ENCODE measurements at places on chromosomes 13 and 19. TPM values are rescaled to one million over a fixed set of nuclear protein-coding genes. Genes with fewer than 3 reads are reported as not detected.

DNA sequence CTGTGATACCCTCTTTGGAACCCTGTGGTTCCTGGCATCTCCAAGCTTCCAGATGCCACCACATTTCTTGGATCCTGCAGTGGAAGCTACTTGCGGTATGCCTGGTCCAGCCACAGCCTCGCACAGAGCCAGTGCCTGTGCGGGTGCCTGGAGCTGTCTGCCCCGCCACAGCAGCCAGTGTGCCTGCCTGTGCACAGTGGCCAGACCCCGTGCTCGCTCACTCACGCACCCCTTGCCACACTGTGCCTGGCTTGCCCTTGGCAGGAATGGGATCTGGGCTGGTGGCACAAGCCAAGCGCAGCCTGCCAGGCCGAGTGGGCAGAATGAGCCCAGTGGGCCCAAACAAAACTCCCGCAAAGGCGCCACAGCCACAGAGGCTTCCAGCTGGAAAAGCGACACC lies 26.2 kb downstream of the POMP start:
- H3K27ac ChIP-seq, result no peak overlapping the region
- H3K4me1 ChIP-seq, result no peaks in the 10 kb centered on the region
- H3K36me3 ChIP-seq, result peaks cover 3% of the 10 kb centered on the region
- no peak for DNase-seq
- H3K27me3 ChIP-seq, result no peaks in the 10 kb centered on the region

GRCh38 chr13:100362371-100362770 lies 226.2 kb downstream of the GGACT start:
- H3K4me3 ChIP-seq, result no peak overlapping the region
- no peak for DNase-seq
- H3K4me1 ChIP-seq, result peaks cover 9% of the 10 kb centered on the region
- no peak overlapping the region for H3K27ac ChIP-seq
- H3K36me3 ChIP-seq, result peaks cover 6% of the 10 kb centered on the region
- no peaks in the 10 kb centered on the region for H3K27me3 ChIP-seq

GRCh38 chr19:29525901-29526729 lies at the start of gene VSTM2B:
Gene VSTM2B, plus strand, starts transcription at chr19:29525994. Its CDS starts 590 bp downstream, at chr19:29526584.
- peaks cover 63% of the 10 kb centered on the region for H3K27me3 ChIP-seq
- H3K36me3 ChIP-seq, result peaks cover 2% of the 10 kb centered on the region
- DNase-seq, result no peak
- H3K27ac ChIP-seq, result no peak within 1 kb of the TSS
- peak within 1 kb of the TSS; percentile 62 for H3K4me3 ChIP-seq

GRCh38 chr19:43572171-43572588 lies 3.1 kb downstream of the XRCC1 start:
- H3K4me1 ChIP-seq, result peaks cover 17% of the 10 kb centered on the region
- peaks cover 9% of the 10 kb centered on the region for H3K36me3 ChIP-seq
- no peak overlapping the region for H3K4me3 ChIP-seq
- no peak overlapping the region for H3K27ac ChIP-seq
- no peak for DNase-seq
- H3K27me3 ChIP-seq, result peaks cover 2% of the 10 kb centered on the region

DNA sequence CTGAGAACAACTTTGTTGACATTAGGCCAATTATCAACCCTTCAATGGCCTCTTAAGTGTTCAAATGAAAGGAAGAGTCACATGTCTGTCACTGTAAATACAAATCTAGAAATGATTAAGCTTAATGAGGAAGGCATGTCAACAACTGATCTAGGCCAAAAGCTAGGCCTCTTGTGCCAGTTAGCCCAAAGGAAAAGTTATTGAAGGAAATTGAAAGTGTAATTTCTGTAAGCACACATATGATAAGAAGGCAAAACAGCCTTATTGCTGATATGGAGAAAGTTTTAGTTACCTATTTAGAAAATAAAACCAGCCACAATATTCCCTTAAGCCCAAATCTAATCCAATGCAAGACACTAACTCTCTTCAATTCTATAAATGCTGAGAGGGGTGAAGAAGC lies 604.7 kb downstream of the SLITRK6 start:
- no peak overlapping the region for H3K27ac ChIP-seq
- H3K36me3 ChIP-seq, result no peaks in the 10 kb centered on the region
- DNase-seq, result no peak
- H3K27me3 ChIP-seq, result no peaks in the 10 kb centered on the region
- no peak overlapping the region for H3K4me3 ChIP-seq

GRCh38 chr13:48575031-48575430 lies 42.2 kb upstream of the RCBTB2 start:
- H3K4me1 ChIP-seq, result peaks cover 29% of the 10 kb centered on the region
- DNase-seq, result no peak
- peaks cover 53% of the 10 kb centered on the region for H3K27me3 ChIP-seq
- H3K27ac ChIP-seq, result no peak overlapping the region
- H3K36me3 ChIP-seq, result no peaks in the 10 kb centered on the region

- no peak for DNase-seq
- H3K4me3 ChIP-seq, result no peak overlapping the region
- H3K27ac ChIP-seq, result no peak overlapping the region
- peaks cover 49% of the 10 kb centered on the region for H3K4me1 ChIP-seq
Observed at GRCh38 chr19:47099576-47100050, 14.0 kb downstream of the ZC3H4 start.

DNA sequence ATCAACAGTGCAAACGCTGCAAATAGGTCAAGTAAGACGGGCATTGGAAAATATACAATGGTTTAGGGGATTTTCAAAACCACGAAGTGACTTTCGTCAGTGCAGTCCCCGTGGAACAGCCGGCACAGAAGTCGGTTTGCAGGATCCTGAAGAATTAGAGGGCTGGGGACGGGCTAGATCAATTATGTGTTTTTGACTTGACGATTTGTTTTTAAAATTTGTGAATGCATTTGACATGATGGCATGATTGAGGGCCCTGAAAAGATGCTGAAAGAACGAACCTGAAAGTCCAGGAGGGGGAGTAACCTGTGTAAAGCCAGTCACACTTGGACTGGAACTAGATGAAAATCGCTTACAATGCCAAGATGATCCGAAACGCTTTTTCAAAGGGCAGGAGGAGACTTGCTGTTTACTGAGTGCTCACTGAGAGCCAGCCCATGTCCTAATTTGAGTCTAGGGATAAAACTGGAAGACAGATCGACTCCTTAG lies 8.9 kb upstream of the DGKH start:
- H3K27ac ChIP-seq, result peak overlapping the region; percentile 56
- peak overlapping the region; percentile 87 for H3K4me3 ChIP-seq

GRCh38 chr13:84445776-84446175 lies 563.5 kb upstream of the SLITRK1 start:
- H3K4me1 ChIP-seq, result no peaks in the 10 kb centered on the region
- H3K27ac ChIP-seq, result no peak overlapping the region
- no peak for DNase-seq
- no peaks in the 10 kb centered on the region for H3K27me3 ChIP-seq
- H3K36me3 ChIP-seq, result no peaks in the 10 kb centered on the region

GRCh38 chr19:14561847-14562351 lies 10.0 kb downstream of the NDUFB7 start:
- H3K27me3 ChIP-seq, result no peaks in the 10 kb centered on the region
- H3K36me3 ChIP-seq, result peaks cover 3% of the 10 kb centered on the region
- no peak overlapping the region for H3K4me3 ChIP-seq
- DNase-seq, result no peak
- no peak overlapping the region for H3K27ac ChIP-seq

DNA sequence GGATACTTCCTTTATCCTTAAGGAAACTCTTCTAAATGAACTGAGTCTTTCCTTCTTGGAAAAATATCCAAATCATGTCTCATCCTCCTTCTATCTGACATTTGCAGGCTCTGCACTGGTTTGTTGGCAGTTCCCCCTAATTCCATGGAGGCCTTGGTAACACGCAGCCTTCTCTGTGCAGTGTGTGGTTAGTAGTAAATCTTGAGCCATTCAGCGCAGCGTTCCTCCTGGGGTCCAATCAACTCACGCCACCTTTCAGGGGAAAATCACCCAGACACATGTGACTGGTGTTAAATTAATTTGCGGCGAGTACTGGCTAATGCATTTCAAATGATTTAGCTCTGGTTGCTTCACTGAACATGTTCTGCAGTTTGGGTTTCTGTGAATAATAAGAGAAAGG lies 21.0 kb upstream of the CBY2 start:
- H3K4me1 ChIP-seq, result no peaks in the 10 kb centered on the region
- no peaks in the 10 kb centered on the region for H3K36me3 ChIP-seq
- H3K4me3 ChIP-seq, result no peak overlapping the region
- no peak overlapping the region for H3K27ac ChIP-seq
- no peak for DNase-seq

- no peak overlapping the region for H3K4me3 ChIP-seq
- no peak for DNase-seq
- H3K36me3 ChIP-seq, result peaks cover 2% of the 10 kb centered on the region
Observed at GRCh38 chr19:11747277-11747676, 8.5 kb upstream of the ZNF823 start.

- H3K4me3 ChIP-seq, result no peak overlapping the region
- H3K4me1 ChIP-seq, result no peaks in the 10 kb centered on the region
- no peak for DNase-seq
- H3K36me3 ChIP-seq, result no peaks in the 10 kb centered on the region
- H3K27me3 ChIP-seq, result no peaks in the 10 kb centered on the region
- H3K27ac ChIP-seq, result no peak overlapping the region
Observed at GRCh38 chr13:106738186-106738678, 170.3 kb upstream of the ARGLU1 start.

DNA sequence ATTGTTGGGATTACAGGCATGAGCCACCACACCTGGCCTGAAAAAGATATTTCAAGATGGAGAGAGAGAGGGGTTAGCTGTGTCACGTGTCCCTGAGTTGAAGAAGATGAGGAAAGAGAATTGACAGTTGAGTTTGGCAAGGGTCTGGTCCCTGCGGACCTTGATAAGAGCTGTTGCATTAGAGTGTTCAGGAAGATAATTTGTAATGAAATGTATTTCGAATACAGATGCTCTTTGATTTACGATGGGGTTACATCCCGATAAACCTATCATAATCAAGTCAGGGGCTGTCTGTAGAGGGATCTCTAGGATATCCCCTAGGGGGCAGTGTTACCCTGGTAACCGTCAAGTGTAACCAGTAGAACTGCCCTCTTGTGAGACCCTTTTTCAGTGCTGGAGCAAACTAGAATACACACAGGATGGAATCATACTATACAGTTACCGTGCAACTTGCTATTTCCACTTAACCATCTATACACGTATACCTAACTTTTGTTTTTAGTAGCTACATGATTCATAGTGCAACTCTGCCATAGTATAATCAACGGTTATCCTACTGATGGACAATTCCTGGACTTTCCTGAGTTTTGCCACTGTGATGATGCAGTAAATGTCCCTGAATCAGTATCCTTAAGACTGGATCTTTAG lies 1.5 kb upstream of the ELOF1 start:
- peaks cover 2% of the 10 kb centered on the region for H3K36me3 ChIP-seq
- no peaks in the 10 kb centered on the region for H3K27me3 ChIP-seq
- H3K4me3 ChIP-seq, result peak overlapping the region; percentile 85
- DNase-seq, result peak; percentile 61
- peak overlapping the region; percentile 86 for H3K27ac ChIP-seq
- peaks cover 38% of the 10 kb centered on the region for H3K4me1 ChIP-seq

DNA sequence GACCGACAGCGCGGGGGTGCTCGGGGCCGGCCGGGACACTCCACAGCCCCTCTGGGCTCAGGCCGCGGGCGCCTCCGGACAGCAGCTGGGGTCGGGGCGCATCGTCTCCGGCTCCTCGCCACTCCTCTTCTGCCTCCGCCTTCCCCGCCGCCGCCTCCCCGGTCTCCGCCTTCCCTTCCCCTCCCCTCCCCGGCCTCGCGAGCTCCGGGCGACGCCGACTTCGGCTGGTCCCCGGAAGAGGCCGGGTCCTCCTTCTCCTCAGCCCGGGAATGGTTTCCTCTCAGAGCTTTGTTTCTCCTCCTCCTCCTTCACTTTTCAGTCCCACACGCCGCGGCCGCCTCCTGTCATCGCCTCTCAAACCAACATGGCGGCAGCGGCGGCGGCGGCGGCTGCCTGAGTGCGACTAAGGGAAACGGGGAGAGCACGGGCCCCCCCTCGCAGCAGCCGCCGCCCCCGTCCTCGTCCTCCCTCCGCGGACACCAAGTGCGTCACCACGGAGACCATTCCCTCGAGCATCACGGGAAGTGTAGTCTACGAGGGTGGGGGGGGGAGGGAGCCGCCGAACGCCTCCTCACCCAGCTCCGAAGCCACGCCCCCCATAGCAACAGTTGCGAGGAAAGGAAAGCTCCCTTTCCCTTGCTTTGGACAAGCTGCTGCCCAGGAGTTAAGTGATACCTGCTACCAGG lies at the start of gene UBL3:
UBL3 (minus strand) TSS at position 405 of the 686 bp plus-strand sequence. CDS start 1,079 bp downstream, outside the sequence.
- no peaks in the 10 kb centered on the region for H3K27me3 ChIP-seq
- H3K36me3 ChIP-seq, result peaks cover 11% of the 10 kb centered on the region
- peaks cover 50% of the 10 kb centered on the region for H3K4me1 ChIP-seq
- DNase-seq, result peak; percentile 90
- H3K4me3 ChIP-seq, result peak within 1 kb of the TSS; percentile 97

DNA sequence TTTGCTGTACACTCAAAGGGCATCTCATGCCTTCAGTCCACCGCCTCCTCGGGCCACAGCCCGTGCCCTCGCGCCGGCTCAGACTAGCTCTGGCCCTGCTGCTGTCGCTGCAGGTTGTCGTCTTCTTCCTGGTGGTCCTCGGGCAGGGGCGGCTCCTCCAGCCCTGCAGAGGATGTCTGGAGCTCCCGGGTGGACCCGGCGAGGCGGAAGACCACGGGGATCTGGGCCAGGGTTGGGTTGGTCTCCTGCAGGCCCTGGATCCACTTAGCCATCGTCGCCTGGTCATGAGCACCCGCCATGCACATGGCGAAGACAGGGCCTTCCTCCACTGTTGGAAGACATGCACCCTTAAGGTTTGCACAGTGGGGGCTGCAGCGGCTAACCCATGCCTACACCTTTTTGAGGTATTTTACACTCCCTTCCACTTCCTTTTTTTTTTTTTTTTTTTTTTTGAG lies 489 bp upstream of the ZNF653 start:
- H3K4me3 ChIP-seq, result peak overlapping the region; percentile 91
- peaks cover 13% of the 10 kb centered on the region for H3K4me1 ChIP-seq
- no peaks in the 10 kb centered on the region for H3K27me3 ChIP-seq
- DNase-seq, result no peak
- H3K36me3 ChIP-seq, result peaks cover 8% of the 10 kb centered on the region

DNA sequence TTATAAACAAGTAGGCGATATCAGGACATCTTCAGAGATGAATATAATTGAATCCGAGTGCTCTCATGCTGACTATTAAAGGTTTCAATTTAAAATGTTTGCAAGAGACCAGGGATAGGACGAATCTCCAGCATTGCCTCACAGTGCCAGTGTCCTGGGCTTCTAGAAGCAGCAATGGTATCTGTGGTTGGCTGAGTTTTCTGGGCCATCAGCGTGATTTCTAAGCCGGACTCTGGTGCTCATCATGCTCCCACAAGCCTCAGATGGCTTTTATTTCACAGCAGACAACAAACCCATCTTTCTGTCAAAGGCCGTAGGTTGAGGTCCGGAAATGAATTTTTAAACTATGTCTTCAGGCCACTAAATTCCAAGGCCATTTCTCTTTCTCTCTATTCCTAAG lies 187.7 kb downstream of the FOXO1 start:
- no peak overlapping the region for H3K27ac ChIP-seq
- no peak for DNase-seq
- H3K4me1 ChIP-seq, result peaks cover 20% of the 10 kb centered on the region
- H3K27me3 ChIP-seq, result peaks cover 3% of the 10 kb centered on the region
- H3K4me3 ChIP-seq, result no peak overlapping the region
- peaks cover 9% of the 10 kb centered on the region for H3K36me3 ChIP-seq

ZNF284 gene
- 1.3 TPM for total RNA-seq

ATP12A gene
- total RNA-seq, result 0.16 TPM

ZNF681 gene
- 3.0 TPM for total RNA-seq

TBXA2R gene
- total RNA-seq, result 1.0 TPM

CD177 gene
- total RNA-seq, result not detected

ZNF492 gene
- total RNA-seq, result 0.29 TPM

ZNF30 gene
- 4.5 TPM for total RNA-seq

All from activated T-helper 1 cell treated with anti-CD3 and anti-CD28 coated beads, Interleukin-12 subunit alpha, Interleukin-12 subunit beta, Interleukin-2, Interleukin-4 antibody, amounts not matched to agents 30 ng/mL and 10 ng/mL and 1 ng/mL, durations not matched to agents 14 hours and 24 hours and 36 hours (primary cell).